ENCODE measurements at places on chromosomes 12 and 14.

- no peak for DNase-seq
Observed at GRCh38 chr14:24458736-24459135, 16.2 kb upstream of the SDR39U1 start.

GRCh38 chr14:22974530-22975313 is 7.6 kb downstream of the AJUBA start:
- DNase-seq, result no peak

GRCh38 chr14:94423453-94424056 is 29.0 kb downstream of the SERPINA11 start:
- no peak for DNase-seq

- peak; percentile 6 for DNase-seq
Observed at GRCh38 chr12:81644503-81644902, 114.6 kb downstream of the PPFIA2 start.

GRCh38 chr12:121793440-121793837 is at the start of gene RHOF:
TSS of gene RHOF (minus strand) at chr12:121793688. CDS start at chr12:121793633, 55 bp downstream.
- no peak for DNase-seq

DNA sequence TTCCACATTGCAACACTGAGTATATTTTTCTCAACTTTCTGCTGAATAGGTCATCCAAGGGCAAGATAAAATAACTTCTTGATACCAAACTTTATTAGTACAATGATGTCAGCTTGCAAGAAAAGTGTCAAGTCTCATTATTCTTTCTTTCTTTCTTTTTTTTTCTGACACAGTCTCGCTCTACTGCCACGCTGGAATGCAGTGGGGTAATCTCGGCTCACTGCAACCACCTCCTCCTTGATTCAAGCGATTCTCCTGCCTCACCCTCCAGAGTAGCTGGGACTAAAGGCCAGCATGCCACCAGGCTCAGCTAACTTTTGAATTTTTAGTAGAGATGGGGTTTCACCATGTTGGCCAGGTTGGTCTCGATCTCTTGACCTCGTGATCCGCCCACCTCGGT is 523.4 kb downstream of the FSCB start:
- no peak for DNase-seq

- peak; percentile 44 for DNase-seq
Observed at GRCh38 chr14:81453166-81453766, 53.1 kb upstream of the STON2 start.

DNA sequence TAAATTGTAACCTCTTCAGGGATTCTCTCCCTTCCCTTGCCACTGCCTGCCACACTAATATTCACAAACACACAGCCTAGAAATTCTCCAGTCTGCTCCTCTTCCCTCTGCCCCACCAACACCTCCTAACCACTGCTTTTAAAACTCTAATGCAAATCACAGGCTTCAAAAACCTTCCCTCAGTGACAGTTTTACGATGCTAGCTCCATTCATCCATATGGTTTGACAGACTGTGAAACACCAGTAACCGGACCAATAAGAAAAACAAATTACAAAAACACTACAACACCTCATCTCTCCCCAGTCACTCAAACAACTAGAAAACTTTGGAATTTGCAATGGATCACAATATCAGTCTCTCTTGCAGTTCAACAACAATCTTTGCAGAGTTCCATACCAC is 5.7 kb downstream of the DPF3 start:
- DNase-seq, result no peak

GRCh38 chr12:93741659-93742109 is 64.5 kb downstream of the CRADD start:
- DNase-seq, result no peak

DNA sequence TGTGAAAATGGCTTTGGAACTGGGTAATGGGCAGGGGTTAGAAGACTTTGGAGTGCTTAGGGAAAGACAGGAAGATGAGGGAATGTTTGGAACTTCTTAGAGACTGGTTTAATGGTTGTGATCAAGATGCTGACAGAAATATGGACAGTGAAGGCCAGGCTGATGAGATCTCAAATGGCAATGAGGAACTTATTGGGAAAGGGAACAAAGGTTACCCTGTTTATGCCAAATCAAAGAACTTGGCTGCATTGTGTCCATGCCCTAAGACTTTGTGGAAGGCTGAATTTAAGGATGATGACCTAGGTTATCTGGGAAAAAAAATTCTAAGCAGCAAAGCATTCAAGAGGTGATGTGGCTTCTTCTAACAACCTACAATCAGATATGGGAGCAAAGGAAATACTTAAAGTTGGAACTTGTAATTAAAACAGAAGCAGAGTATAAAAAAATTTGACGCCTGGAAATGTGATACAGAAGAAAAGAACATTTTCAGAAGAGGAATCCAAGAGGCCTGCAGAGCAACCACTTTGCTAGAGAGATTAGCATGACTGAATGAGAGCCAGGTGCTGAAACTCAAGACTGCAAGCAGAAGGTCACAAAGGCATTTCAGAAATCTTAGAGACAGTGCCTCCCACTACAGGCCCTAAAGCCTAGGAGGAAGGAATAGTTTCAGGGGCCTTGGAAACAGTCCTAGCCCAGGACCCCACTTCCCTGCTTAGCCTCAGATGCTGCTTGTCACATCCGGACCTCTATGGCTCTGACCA is 65.6 kb upstream of the FLRT2 start:
- no peak for DNase-seq

GRCh38 chr14:101335061-101335661 is 226.1 kb upstream of the DIO3 start:
- no peak for DNase-seq

DNA sequence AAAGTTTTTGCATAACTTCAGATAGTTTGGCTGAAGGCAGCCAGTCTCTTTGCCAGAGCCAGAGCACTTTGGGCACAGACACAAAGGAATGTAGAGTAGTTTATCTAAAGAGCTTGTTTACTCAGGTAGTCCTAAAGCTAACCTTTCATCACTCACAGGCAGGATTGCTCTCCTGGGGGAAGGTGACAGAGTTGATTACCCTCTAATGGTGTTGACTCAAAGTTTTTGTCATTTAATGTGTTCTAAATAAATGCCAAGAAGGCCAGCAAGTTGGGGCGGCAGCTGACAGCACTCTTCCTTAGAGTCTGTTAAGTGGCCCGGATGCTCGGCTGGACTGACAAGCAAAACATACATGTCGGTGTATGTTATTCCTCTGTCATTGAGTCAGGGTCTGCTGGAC is 9.3 kb upstream of the TAS2R46 start:
- DNase-seq, result no peak

DNA sequence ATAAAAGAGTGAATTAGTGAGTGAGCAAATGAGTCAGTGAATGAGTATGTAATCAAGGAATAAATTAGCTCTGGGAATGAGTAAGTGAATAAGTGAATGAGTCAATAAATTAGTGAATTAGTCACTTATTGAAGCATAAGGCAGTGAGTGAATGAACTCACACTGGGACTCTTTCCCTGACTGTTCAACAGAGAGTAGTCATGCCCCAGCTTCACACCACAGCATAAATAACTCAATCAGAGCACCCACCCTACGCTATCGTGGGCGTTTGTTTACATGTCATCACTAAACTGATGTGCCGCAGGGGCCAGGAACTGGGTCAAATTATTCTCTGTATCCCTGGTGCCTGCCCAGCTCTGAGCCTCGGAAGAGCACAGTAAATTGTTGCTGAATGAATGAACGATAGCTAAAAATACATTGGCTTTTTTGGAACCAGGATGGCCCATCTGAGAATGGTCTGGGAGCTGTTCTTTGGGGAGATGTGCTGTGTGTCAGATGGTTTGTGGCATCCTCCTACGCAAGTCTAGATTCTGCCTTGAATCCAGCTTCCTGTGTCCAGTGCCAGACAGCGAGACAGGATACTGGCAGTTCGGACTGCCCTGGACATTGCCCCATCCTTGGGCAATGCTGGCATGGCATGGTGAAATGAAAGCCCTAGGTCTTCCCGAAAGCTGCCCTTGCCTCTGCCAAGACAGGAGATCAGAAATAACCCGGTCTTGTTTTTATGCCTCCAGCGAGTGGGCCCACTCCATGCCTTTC is 98.0 kb upstream of the RTL1 start:
- no peak for DNase-seq

Measured in T-helper 1 cell (primary cell).